ENCODE measurements at places on chromosomes 7 and 10.

- DNase-seq = no peak
These were observed 13.2 kb upstream of the ENO4 start for GRCh38 chr10:116836083-116836482.

- DNase-seq = no peak
These were observed 165.7 kb upstream of the MAGI2 start for GRCh38 chr7:79619216-79619615.

DNA sequence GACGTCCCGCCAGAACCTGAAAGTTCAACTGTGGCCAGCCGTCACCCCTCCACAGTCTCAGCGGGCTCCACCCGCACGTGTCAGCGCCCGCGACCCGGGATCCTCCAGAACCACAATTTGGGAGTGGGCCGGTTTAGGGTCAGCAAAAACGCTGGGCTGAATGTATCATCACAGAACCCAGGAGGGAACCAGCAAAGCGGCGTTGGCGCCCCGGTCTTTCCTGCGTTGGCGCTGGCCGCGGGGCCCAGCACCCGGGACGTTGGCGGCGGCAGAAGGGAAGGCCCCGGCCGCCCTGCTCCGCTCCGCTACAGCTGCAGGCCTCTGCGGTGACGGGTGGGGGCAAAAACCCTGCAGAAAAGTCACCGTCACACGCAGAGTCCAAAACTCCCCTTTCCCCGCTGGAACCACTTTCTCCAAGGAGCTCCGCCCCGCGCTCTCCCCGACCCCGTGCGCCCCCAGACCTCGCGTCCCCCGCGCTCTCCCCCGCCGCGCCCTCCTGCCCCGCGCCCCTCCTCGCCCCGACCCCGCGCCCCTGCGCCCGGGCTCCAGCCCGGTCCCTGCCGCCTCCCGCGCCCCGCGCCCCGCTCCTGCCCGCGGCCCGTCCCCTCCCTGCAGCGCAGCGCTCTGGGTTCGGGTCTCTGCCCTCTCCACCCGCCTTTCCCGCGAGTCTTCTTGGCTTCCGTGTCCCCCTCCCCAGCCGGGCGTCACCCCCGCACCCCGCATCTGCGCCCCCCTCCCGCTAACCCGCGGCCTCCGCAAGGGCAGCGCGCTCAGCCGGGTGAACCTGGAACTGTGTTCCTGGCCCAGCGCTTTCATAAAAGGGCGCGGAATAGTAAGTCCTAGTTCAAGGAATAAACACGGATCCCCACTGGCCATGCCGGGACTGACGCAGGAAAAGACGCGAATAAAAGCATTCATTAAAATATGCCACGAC, 24.0 kb upstream of the RNF32 start:
- DNase-seq = no peak

- no peak for DNase-seq
These were observed 9.0 kb downstream of the EPHB4 start for GRCh38 chr7:100818366-100818765.

DNA sequence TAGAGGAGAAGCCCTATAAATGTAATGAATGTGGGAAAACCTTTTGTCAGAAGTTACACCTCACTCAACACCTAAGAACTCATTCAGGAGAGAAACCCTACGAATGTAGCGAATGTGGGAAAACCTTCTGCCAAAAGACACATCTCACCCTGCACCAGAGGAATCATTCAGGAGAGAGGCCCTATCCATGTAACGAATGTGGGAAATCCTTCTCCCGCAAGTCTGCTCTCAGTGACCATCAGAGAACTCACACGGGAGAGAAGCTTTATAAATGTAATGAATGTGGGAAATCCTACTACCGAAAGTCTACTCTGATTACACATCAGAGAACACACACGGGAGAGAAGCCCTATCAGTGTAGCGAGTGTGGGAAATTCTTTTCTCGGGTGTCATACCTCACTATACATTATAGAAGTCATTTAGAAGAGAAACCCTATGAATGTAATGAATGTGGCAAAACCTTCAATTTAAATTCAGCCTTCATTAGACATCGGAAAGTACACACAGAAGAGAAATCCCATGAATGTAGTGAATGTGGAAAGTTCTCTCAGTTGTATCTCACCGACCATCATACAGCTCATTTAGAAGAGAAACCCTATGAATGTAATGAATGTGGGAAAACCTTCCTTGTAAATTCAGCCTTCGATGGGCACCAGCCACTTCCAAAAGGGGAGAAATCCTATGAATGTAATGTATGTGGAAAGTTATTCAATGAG, 18.9 kb downstream of the RBAK start:
- no peak for DNase-seq

DNA sequence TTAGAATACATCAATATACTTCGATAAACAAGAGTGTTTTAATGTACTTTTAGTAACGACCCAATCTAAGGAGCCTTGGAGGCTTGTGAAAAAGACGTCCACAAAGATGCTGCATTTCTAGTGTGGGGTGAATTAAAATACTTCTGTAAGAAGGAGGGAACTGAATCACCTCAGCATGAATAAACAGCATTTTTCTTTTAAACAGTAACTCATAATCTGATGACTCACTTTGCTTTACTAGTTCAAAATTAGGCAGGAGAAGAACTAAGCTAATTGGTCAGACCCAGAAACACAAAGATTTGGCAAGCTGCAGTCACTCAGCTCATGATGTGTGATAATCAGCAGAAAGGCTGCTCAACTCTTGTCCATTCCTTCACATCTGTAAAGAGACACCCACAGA, 24.2 kb downstream of the NCOA4 start:
- DNase-seq = no peak

GRCh38 chr10:69994262-69994661, 58.4 kb upstream of the MACROH2A2 start:
- no peak for DNase-seq

DNA sequence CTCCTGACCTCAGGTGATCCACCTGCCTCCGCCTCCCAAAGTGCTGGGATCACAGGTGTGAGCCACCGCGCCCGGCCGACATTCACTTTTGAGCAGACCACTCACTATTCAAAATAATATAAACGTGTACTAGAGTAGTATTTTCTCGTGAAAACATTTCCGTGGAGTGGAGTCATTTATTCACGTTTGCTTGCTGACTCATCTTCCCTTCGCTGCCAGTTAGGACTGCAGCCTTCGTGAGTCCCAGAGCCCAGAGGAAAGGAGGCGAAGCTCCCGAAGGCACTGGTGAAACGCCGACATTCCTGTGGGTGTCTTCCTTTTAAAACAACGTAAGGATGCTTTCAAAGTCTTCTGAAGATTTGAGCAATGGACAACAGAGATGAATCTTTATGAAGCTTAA, 10.9 kb upstream of the INPP5A start:
- no peak for DNase-seq

- DNase-seq = no peak
These were observed 65.9 kb upstream of the PTPRZ1 start for GRCh38 chr7:121807078-121807477.

- no peak for DNase-seq
These were observed 41.7 kb upstream of the NRF1 start for GRCh38 chr7:129569811-129570215.

DNA sequence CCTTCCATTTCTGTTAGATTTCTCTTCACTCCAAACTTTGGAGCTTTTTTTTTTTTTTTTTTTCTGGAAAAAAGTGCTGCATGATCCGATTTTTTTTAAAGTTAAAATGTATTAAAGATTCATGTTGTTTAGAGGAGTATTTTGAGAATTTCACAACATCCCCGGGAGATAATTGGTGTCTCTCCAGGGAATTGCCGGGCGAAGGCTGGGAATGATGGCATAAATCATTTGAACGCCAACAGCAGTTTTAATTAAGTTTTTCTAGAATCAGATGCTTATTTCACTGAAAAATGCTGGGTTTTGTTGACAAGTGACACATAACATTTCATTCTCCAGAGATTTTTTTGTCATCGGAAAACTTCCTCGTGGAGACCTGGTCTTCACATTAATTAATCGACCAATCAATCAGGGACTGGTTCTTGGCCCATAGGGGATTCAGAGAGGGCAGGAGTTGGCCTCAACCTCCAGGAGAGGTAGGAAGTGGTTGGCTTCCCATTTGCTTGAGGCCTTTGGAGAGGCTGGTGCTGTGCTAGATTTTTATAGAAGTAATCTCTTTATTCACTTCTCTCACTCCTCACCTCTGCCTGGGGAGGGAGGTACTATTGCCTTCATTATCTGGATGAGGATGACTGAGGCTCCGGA, 439.4 kb downstream of the TYW1 start:
- no peak for DNase-seq

GRCh38 chr10:106310596-106310995, 853.9 kb downstream of the SORCS1 start:
- DNase-seq = no peak

GRCh38 chr7:98555403-98555802, 61.7 kb upstream of the NPTX2 start:
- DNase-seq = no peak

DNA sequence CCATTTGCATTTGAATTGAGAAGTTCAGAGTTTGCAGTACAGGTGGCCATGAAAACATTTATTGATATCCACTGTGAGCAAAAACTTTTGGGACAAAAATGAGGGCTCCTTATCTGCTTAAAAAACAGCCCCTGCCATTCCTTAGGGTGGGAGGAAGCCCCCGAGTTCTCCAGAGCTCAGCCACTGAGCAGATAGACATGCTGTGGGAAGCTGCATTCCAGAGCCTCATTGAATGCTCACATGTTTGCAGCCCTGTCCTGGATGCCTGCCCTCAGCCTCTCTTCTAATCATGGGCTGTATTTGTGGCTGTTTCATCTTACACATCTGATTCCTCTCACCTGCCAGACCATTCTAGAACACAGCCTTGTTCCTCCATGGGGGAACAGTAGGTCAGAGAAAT, 33.3 kb downstream of the PLPP4 start:
- DNase-seq = no peak

GRCh38 chr7:17183630-17184328, 114.7 kb upstream of the AHR start:
- no peak for DNase-seq

GRCh38 chr7:93374345-93374940, 142.3 kb downstream of the VPS50 start:
- DNase-seq = no peak

DNA sequence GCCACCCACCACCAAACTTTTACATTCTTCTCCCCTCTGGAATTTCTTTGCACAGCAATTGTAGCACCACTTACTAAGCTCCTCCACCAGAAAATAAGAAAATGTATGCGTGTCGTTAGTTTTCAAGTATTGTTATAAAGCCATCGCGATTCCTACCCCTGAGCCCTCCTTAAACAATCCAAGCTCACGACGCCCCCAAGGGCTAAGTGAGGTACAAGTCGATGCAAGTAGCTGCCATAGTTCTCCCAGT, 1.3 kb downstream of the FRAT2 start:
- no peak for DNase-seq

GRCh38 chr10:48282829-48283228, 8.3 kb upstream of the FRMPD2 start:
- no peak for DNase-seq

GRCh38 chr10:132601567-132601966, 64.0 kb downstream of the INPP5A start:
- no peak for DNase-seq

DNA sequence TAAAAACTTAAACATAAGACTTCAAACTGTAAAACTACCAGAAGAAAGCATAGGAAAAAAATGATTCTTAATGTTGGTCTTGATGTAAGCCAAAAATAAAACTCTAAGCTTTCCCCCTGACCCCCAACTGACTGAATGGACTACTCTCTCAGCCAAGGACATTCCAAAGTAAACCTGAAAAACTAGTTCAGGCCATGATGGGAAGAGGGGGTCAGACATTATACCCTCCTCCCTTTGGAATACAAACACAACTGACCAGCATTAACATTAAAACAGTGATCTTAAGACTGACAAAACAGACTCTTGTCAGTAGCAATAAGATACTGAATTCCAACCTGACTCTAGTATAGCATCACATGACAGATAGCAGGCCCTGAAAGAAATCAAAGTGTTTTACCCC, 13.5 kb upstream of the LRGUK start:
- no peak for DNase-seq

GRCh38 chr7:5497295-5498103, 73.9 kb upstream of the TNRC18 start:
- DNase-seq = no peak

DNA sequence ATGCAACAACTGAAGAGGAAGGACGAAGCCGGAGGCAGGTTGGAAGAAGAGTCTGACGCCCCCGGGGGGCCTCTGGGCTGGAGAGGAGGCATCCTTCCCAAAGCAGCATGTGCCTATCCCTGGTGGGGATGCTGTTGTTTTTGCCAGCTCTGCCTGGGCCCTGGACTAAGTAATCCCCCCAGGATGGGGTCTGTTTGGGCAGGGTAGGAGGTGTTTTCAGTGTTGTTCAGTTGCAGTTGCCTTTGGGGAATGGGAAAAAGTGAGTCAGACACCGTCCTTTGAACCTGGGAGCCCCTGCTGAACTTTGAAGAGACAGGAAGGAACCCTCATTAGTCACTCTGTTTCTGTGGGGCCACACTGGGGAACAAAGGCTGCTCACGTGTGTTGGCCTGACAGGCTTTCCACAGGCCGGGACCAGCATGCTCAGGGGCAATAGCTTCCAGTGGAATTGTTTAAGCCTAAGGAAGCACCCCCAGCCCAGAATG, 35.2 kb upstream of the GDF10 start:
- DNase-seq = peak; percentile 39

DNA sequence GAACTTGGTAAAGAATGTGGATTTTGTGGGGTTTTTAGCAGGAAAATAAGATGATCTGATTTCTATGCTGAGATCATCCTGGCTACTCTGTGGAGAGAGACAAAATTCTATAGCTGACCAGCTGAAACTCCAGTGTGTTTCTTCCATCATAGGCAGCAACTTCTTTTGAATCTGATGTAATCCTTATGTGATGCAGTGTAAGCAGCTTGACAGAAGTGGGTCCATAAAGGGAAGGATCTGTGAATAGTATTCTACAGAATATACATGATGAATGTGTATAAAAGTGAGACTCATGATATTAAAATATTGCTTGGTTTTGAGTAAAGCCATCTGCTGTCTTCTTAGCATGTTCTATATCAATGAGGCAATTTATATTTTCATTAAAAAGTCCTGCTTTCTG, 4.4 kb downstream of the MYO3A start:
- no peak for DNase-seq

- no peak for DNase-seq
These were observed 701.4 kb downstream of the PARD3 start for GRCh38 chr10:34113504-34114225.

GRCh38 chr7:27198871-27199801, 755 bp downstream of the HOXA13 start:
- DNase-seq = no peak

- DNase-seq = no peak
These were observed 226.1 kb downstream of the GLRX3 start for GRCh38 chr10:130362308-130362761.

DNA sequence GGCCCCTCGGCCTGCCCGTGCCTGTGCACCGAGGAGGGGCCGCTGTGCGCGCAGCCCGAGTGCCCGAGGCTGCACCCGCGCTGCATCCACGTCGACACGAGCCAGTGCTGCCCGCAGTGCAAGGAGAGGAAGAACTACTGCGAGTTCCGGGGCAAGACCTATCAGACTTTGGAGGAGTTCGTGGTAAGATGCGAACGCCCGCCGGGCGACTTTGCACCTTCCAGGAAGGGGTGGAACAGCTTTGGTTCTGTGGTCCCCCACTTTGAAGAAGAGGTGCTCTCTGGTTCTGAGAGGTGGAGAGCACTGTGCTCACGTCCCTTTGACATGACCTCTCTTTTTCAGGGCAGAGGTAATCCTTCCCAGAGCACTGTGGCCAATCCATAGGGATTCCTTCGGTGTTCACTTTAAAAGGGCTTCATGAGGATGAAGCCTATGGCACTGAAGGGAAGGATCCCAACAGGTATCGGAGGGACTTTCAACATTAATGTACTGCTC, 2.6 kb downstream of the VWC2 start:
- DNase-seq = no peak

GRCh38 chr7:98968621-98969020, 90.3 kb downstream of the TRRAP start:
- DNase-seq = no peak

Measured in stimulated activated CD8-positive, alpha-beta memory T cell treated with anti-CD3 and anti-CD28 coated beads, Interleukin-15, amount 100 ng/mL, for 48 hours (primary cell).